ENCODE measurements at places on chromosomes 1 and 21.

- DNase-seq, result no peak
Measured at GRCh38 chr1:230243583-230244353, 176.7 kb downstream of the GALNT2 start.

GRCh38 chr1:58432851-58433668 lies 113.5 kb downstream of the OMA1 start:
- DNase-seq, result no peak

DNA sequence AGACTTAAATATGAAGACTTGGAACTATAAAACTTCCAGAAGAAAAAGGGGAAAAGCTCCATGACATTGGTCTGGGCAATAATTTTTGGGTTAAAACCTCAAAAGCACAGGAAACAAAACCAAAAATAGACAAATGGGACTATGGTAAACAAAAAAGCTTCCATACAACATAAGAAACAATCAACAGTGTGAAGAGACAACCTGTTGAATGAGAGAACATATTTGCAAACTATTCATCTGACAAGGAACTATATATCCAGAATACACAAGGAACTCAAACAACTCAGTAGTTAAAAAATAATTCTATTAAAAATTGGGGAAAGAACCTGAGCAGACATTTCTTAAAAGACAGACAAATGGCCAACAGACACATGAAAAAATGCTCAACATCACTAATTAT lies 192.7 kb upstream of the ZNHIT6 start:
- DNase-seq, result no peak

DNA sequence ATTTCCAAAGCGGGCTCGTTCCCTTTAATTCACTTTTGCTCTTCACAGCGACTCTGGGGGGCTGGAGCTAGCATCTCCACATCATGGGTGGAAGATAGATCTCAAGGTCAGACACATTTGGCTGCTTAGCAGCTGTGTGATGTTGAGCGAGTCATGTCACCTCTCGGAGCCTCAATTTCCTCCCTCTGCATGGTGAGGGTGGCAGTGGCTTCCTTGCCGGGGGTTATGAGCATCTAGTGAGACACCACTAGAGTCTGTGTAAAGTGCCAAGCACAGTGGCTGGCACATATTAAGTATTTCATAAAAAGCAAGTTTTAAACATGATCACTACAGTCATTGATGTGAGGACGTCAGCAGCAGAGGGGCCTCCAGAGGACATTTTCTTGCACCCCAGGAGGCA lies 16.9 kb upstream of the ECE1 start:
- no peak for DNase-seq

- DNase-seq, result no peak
Measured at GRCh38 chr1:206790502-206791250, 18.4 kb upstream of the IL10 start.

DNA sequence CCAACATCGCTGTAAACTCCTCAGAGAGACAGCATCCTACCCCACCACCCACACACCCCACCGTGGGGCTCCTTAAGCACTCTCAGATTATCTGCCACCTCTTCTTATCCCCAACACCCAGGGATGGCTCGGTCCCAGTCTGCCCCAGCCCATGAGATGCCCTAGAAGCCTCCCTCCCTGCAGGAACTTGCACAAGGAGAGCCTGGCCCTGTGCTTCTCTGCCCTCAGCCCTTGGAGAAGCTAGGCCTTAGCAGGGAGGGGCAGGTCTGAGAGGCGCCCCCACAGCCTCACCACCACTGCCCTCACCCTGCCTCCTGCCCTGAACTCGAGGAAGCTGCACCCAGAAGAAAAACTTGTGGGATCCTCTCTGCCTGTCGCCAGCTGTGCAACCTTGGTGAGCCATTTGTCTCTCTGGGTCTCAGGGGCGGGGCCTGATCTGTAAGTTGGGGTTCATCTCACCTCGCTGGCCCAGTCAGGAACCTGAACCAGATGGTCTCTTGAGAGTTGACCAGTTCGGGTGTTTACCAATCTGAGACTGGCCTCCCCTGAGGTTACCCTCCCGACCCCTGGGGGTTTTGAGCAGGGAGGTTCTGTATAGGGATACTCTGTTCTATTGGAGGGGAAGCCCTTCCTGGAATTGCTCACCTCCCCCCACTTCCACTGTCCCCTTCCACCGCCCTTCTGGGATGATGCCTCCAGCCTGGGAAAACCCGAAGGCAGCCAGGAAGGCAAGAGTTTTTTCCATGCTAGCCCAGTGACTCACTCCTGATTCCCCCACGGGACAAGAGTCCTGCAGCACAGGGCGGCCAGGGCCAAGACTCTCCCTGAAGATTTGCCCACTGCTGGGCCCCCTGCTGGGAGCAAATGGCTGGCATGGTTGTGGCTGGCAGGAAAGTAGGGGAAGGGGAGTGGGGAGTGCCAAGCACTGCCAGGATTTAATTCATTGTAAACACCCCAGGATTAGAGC lies at the start of gene S100A3:
Gene S100A3, minus strand, starts transcription at position 537 of the 967 bp plus-strand sequence. CDS start 773 bp downstream, outside the sequence.
- DNase-seq, result no peak

DNA sequence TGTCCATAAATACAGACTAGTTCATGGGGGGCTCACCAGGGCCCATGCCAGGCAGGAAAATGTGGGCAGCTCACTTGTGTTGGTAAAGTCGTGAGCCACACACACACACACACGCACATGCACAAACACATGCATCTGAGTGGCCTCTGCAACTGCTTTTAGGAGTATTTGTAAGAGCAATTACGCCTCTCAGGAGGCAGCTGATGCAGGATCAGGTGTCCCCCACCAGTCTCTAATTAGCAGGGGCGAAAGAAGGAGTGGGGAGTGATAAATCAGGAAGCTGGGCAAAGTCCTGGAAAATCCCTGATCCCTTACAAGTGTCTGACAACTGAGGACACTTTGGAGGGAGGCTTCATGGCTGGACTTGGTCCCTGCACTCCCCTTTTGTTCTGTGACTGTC lies 5.7 kb upstream of the IVL start:
- no peak for DNase-seq

- no peak for DNase-seq
Measured at GRCh38 chr1:192901500-192901899, 92.7 kb downstream of the RGS2 start.

DNA sequence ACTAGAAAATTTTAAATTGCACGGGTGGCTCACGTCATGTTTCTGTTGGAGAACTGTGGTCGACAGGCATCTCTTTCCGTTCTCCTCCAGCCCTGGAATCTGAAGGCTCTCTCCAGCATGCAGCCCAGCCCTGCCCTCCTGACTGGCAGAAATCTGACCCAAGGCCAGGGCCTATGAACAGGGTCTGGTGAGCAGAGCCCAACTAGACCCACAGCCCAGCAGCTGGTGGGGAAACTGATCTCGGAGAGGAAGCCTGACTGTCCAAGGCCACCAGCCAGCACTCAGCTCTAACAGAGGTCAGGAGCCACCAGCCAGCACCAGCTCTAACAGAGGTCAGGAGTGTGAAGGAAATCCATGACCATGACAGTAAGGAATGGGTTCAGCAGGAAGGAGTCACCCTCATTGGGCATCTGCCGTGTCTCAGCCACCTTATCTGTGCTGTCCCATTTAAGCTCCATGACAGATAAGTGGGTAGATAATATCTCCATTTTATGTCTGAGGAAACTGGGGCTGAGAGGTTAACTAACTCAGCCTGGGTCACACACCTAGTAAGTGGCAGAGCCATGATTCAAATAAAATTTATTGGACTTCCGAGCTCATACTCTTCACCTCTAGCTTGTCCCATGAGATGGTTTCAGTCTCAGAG lies 20.2 kb upstream of the PKP1 start:
- DNase-seq, result no peak

DNA sequence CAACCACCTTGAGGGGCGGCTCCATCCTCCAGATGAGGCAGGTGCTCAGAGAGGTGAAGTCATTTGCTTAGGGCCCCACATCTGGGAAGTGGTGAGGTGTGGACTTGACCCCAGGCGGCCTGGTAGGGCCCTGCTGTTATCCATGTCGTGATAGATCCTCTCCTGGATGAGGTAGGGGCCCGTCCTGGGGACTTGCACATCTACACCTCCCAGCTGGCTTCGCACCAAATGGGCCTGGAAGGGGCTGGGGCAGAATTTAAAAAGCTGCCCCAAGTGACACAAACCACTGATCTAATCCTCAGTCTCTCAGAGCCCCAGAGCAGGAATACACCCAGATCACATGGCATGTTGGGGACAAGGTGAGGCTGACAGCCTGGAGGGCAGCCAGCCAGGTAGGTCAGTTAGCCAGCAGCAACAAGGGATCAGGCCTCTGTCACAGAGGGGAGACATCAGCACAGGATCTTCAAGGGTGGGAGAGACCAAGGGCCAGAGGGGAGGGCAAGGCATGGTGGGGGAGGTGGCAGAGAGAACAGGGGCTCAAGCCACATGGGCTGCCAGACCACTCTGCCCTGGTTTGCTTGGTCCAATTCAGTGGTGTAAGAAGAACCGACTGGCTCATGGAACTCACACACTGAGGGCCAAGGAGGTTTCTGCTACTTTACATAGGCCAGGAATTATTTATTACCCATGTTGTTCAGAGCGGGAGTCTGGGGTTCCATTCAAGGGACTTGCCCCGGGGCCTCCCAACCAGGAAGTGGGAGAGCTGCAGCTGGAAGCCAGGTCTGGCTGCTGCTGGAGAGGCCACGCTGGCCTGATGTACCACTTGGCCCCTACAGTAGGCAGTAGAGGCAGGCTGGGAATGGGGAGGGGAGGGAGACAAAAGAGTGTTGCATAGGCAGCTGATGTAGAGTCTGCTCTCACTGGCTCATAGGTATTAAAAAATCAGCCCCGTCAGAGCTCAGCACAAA lies 12.1 kb downstream of the LRP8 start:
- DNase-seq, result no peak

- DNase-seq, result no peak
Measured at GRCh38 chr1:245316784-245317183, 162.0 kb downstream of the KIF26B start.

GRCh38 chr1:227732586-227733308 lies 2.4 kb downstream of the JMJD4 start:
- no peak for DNase-seq

DNA sequence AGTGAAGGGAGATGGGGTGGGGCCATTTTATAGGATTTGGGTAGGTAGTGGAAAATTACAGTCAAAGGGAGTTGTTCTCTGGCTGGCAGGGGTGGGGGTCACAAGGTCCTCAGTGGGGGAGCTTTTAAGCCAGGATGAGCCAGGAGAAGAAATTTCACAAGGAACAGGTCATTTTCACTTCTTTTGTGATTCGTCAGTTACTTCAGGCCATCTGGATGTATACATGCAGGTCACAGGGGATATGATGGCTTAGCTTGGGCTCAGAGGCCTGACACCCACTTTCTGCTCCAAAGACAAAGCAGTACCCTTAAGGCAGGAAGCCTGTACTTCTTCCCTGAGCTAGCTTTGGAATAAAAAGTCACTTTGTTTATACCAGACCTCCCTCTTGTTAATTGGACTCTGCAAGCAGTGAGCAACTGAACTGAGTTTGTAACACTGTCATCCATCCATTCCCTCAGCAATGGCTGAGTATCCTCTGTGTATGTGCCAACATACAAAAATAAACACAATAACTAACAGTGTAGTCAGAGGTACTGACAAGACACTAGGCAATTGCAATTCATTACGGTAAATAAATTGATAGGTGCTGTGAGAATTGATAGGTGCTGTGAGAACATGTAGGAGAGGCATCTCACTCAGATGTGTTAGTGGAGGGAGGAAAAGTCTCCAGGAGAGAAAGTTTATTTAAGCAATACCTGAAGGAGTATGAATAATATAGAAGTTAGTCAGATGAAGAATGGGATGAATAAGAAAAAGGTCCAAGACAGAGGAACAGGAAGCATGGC lies 14.7 kb upstream of the RGS2 start:
- DNase-seq, result no peak

- DNase-seq, result no peak
Measured at GRCh38 chr1:109579491-109579890, 31.1 kb downstream of the GNAI3 start.

All from NCI-H510A treated with DMSO at 0.1 percent for 48 hours (cell line).